ENCODE measurements at places on chromosomes 6 and 20. TPM values are rescaled to one million over a fixed set of nuclear protein-coding genes. Genes with fewer than 3 reads are reported as not detected.

The NT5DC1 gene
- 31.4 TPM for total RNA-seq

The MATN4 gene
- total RNA-seq: 0.44 TPM

The VGLL2 gene
- not detected for total RNA-seq

The NOTCH4 gene
- total RNA-seq: 36.3 TPM

The OSTM1 gene
- 67.6 TPM for total RNA-seq

The KHDC1L gene
- total RNA-seq: not detected

The FAM83C gene
- not detected for total RNA-seq

The MYCT1 gene
- total RNA-seq: 11.7 TPM

The TCP11 gene
- total RNA-seq: not detected

The RAET1G gene
- not detected for total RNA-seq

The PDYN gene
- total RNA-seq: not detected

The MYH7B gene
- 0.51 TPM for total RNA-seq

The NKX2-2 gene
- not detected for total RNA-seq

The ARHGAP40 gene
- total RNA-seq: 2.2 TPM

The SLC22A2 gene
- total RNA-seq: not detected

The OSBPL2 gene
- total RNA-seq: 45.9 TPM

The PPP1R14C gene
- total RNA-seq: 34.5 TPM

The BHLHE23 gene
- not detected for total RNA-seq

The HLA-DRB5 gene
- 276 TPM for total RNA-seq

The ETV7 gene
- total RNA-seq: 5.3 TPM

The SSTR4 gene
- not detected for total RNA-seq

The HLA-DOA gene
- total RNA-seq: 36.5 TPM

The TTK gene
- total RNA-seq: 0.97 TPM

The OXT gene
- total RNA-seq: not detected

The GRM1 gene
- total RNA-seq: not detected

The PPIL6 gene
- 3.5 TPM for total RNA-seq

The NTSR1 gene
- 0.46 TPM for total RNA-seq

The LTA gene
- total RNA-seq: not detected

The EFCAB8 gene
- total RNA-seq: 1.7 TPM

The OOEP gene
- total RNA-seq: not detected

The TPMT gene
- 12.2 TPM for total RNA-seq

The SCGN gene
- total RNA-seq: not detected

The FYN gene
- 109 TPM for total RNA-seq

The RBPJL gene
- not detected for total RNA-seq

The CDH26 gene
- 8.3 TPM for total RNA-seq

All from upper lobe of left lung (tissue), 6 donors.